Activated T-cell treated with anti-CD3 and anti-CD28 coated beads for 24 hours (primary cell): ENCODE measurements at places on chromosomes 7 and 10.

GRCh38 chr7:8638076-8638475 lies 204.7 kb downstream of the NXPH1 start:
- DNase-seq: no peak

DNA sequence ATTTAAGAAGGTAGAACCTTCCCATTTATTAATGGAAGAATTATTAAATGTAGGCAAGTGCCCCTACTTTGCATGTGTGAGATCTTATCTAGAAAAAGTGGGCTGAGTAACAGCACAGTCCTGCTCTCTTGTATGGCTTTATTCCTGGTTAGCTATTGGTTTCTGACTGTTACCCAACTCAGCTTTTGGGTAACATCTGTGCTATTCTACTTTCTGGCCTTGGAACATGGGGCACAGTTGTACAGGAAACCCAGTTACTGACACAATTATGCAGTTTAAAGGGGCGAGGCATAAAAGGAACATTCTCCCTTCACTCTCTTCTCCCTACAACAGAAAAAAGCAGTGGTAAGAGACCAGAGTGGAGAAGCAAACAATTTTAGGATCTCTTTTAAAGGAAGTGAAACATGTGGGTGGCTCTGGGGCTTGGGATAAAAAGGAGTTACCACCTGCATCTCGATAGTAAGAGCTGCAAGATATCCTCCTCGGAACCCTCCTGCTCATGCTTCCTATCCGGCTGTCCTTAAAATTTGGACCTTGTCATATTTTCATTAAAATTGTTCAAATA lies 16.0 kb downstream of the NUDT5 start:
- DNase-seq: no peak

DNA sequence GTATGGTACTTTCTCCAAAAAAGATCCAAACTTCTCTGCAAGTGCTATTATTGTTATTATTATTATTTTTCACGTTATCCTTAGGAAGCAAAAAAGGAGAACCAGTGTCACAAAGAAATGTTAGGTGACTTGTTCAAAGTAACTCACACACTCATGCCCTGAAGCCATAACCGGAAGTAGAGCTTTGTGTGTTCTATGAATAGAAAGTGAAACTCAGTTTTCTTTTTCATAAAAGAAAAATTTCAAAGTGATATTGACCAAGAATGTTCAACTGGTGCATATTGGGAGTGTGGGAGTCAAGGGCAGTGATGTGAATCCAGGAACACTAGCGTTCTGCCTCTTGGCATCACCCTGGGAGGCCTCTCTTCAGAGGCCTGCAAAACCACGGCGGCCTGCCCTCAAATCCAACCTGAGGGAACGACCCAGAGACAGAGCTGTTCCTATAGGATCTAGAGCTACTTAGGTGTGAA lies 106.1 kb downstream of the PRKCQ start:
- DNase-seq: no peak

- no peak for DNase-seq
These were observed 15.9 kb upstream of the SCRN1 start for GRCh38 chr7:30005464-30005863.

- no peak for DNase-seq
These were observed 9.7 kb downstream of the STAMBPL1 start for GRCh38 chr10:88889559-88890337.

GRCh38 chr7:71077743-71078476 lies 54.0 kb upstream of the GALNT17 start:
- DNase-seq: no peak

GRCh38 chr10:14553448-14553847 lies 221.2 kb downstream of the FAM107B start:
- DNase-seq: no peak

- no peak for DNase-seq
These were observed 48.3 kb downstream of the COL17A1 start for GRCh38 chr10:104037261-104037951.

DNA sequence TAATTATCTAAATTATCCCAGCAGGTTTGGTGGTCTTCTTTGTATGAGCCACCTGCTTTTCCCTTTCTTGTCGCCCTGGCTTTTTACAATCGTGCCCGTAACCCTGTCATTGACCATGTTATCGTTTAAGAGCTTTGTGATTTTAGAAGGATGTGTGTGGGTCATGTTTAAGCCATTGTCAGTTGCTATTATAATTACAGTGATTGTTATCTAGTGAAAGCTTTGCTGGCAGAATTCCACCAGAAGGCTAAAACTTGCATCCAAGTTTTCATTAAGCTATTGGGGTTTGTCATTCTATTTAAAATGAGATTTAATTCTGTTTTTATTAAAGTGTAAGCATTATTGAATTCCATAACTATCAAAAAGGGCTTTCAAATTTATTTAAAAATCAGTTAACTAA lies 354.2 kb upstream of the TMEM229A start:
- no peak for DNase-seq

DNA sequence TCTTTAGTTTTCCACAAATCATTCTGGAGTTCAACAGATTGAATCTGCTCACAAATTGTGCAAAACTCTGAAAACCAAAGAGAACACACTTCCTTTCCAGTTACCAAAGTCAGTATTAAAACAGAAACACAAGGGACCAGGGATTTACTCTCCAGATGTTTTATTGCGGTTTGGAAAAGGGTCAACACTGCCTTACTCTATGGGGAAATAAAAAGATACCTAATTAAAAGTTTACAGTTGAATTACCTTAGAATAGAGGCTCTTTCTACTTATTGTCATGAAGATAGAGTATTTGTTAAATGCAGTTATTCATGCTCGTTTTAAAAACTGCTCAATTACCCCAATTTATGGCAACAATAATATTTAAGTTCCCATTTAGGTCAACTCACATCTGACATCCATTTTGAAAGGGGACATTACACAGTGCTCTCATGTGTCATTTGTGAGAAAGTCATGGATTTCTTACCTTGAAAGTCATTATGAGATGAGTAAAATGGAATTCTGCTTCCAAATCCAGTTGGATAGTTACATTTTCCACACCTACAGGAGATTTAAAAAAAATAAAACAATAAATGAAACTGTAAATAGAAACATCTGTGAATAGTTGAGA lies 8.4 kb downstream of the LAMB1 start:
- DNase-seq: no peak

DNA sequence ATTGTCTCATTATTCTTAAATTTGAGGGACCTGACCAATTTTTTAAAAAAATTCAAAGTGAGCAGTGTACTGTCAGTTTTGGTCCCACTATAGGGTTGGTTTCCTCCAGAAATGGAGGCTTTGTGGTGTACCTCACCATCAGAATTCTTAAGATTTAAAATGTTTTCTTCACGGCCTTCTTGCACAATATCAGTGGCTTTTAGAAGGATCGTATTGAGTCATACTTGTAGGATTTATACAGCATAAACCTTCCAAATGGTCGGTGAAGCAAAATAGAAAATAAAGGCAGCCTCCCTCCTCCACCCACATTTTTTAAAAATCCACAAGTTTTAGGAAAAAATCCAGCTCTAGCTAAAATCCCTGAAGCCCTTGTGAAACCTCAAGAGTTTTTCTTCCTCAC lies 126.4 kb downstream of the RNLS start:
- no peak for DNase-seq

DNA sequence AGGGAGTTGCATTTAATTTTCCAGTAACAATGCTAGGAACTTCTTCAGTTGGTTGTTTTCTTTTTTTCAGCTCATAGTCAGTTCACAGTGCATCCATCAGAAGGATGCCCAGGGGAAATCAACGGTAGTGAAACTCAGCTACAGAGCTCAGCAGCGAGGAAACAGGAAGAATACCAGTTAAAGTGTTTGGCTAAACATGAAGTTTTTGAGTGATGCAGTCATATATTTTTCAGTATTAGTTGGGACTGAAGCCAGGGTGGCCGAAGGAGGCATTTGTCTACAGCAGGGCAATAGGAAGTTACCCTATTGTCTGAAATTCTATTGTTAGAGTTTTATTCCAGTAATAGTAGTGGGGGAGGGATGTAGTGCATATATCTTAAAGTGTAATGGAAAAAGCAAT lies 45.3 kb upstream of the MALRD1 start:
- no peak for DNase-seq

DNA sequence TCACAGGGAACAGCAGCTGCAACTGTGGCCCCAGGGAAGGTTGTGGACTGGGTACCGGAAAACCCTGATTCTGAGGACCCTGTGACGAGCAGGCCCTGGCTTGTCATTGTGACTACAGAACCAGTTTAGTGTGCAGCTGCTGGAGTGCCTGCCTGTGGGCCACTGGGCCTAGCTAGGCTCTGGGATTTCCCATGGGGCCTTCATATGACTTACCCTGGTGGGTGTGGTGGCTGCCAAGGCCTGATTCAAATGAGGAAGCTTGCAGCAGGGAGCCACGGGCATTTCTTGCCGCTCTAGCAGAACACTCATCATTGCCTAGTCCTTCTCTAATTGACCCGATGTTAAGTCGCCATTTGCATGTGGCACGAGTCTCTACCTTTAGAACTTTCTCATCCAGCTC lies 14.7 kb upstream of the CAMK2G start:
- no peak for DNase-seq

DNA sequence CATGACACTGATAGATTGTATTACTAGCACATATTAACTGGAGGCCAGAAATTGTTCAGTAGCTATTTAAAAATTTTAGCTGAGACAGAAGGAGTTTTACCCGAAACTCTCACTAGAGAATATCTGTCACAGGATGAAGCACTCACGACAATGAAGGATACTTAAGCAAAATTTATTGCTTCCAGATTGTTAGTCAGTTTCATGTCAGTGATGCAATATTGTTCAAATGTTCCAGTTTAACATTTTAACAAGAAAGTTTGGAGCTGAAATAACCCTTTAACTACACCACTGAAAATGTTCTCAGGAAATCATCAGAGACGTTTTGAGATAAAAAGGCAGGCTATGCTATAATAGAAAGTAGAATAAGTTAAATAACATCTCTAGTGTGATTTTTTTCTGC lies 15.0 kb upstream of the CADPS2 start:
- DNase-seq: no peak

DNA sequence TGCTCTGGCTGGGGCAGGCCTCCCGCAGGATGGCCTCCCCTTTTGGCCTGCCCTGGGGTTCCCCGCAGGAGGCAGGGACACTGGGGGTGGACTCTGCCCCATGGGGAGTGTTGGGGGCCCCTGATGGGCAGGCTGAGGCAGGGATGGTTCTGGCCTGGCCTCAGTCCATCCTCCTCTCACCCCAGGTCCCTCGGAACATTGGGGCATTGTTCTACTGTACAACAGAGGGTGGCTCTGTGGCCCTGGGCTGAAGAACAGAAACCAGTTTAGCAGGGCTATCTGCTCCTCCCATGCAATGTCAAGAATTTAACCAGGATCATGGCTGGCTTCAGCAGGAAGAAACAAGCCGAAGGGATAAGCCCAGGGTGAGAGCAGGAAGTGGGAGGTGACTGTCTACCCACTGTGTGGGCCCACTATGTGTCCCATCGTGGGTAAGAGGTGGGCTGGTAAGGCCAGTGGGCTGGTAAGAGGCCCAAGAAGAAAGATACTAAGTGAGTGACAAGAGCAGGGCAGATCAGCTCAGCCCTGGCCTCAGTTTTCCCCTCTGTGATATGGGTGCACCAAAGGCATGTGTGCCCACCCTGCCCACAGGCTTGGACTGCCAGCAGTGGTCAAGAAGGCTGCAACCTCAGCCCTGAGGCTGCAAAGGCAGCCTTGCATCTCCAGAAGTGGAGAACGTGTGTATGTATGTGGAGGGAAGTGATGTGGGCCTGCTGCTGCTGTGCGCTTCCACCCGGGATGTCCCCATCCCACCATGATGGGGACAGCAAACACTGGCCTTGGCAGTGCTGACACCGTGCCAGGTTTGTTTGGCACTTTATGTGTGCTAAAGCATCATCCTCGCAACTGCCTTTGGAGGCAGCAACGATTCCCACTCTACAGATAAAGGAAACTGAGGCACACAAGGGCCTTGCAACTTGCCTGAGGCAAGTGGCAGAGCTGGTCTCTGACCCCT lies 138.9 kb downstream of the SH3PXD2A start:
- DNase-seq: no peak

DNA sequence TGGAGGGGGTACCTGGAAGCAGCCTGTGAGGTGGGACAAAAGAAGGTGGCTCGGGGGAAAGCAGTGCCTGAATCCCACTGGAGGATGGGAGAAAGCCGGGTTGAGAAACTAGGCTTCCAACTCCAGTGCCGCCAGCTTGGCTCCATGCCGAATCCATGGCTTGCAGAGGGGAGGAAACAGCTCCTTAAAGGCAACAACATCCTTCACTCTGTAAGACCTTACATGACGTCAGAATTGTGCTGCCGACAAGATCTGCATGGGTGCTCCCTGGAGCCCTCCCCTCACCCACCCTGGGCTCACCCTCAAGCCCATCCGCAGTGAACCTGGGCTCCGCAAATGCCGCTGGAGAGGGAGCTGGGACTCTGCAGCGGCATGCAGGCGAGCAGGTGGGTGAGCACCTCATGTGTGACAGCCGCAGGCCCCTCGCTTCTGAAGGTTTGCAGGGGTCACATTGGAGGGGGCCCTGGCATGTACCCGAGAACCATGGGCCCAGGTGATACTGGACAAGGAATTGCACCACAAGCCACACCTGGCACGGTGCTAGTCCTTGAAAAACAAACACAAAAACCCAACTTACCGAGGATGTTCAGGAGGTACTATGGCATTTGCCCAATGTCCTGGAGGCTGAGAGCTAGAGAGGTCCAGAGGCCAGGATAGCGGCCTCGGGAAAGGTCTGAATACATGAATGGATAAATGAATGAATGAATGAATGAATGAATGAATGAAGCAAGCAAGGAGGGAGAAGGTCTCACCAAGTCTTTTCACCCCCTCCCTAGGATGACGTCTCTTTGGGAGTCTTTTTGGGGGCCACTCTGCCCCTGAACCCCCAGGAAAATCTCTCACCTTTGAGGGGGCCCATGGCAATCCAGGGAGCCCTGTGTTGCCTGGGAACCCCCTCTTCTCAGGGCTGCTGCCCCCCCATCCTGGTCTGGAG lies 238.6 kb upstream of the SHH start:
- no peak for DNase-seq

- no peak for DNase-seq
These were observed 305.8 kb downstream of the MDFIC start for GRCh38 chr7:115227473-115228235.

GRCh38 chr10:48847691-48848090 lies 91.9 kb downstream of the LRRC18 start:
- no peak for DNase-seq

DNA sequence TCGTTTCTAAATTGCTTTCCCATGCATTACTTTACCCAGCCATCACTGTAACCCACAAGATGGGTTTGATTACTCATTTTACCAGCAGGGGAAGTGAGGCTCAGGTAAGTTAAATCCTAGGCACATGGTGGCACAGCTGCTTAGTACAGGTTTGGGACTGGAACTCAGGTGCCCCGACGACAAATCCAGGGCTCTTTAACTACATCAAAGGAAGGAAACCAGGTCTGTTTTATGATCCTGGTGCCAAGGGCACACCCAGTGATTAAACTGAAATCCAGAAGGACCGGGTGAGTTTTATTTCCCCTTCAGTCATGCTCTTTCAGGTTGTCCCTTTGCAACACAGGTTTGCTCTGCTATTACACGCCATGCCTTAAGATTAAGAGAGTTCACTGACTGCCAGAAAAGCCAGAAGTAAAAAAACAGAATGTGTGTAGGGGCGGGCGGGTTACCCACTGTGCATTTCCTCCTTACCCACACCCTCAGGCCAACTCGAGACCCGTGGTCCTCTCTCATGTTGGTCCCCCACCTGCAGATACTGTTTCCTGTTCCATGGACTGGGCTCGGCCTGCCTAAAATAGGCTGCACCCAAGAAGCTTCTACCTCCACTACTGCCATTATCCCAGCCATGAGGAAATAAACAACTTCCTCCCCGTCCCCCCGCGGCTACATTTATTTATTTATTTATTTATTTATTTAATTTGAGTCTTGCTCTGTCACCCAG lies 55.1 kb upstream of the KDM7A start:
- no peak for DNase-seq
